Choroid plexus epithelial cell (primary cell): ENCODE measurements at places on chromosomes 2 and 18.
A peak's percentile ranks its signal among the peaks of the same experiment; 100 is the strongest.

DNA sequence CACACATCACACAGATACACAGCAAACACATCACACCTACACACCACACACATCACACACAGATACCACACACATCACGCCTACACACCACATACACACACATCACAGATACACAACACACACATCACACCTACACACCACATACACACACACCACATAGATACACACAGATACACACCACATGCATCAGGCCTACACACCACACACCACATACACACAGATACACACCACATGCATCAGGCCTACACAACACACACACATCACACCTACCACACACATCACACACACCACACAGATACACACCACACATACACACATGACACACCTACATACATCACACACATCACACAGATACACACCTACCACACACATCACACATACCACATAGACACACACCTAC, 158.8 kb downstream of the NDUFA10 start:
- DNase-seq, result no peak

GRCh38 chr2:35963357-35963756, 392.2 kb upstream of the CRIM1 start:
- DNase-seq, result no peak

GRCh38 chr2:236899950-236900640, 185.6 kb upstream of the COPS8 start:
- DNase-seq, result no peak

DNA sequence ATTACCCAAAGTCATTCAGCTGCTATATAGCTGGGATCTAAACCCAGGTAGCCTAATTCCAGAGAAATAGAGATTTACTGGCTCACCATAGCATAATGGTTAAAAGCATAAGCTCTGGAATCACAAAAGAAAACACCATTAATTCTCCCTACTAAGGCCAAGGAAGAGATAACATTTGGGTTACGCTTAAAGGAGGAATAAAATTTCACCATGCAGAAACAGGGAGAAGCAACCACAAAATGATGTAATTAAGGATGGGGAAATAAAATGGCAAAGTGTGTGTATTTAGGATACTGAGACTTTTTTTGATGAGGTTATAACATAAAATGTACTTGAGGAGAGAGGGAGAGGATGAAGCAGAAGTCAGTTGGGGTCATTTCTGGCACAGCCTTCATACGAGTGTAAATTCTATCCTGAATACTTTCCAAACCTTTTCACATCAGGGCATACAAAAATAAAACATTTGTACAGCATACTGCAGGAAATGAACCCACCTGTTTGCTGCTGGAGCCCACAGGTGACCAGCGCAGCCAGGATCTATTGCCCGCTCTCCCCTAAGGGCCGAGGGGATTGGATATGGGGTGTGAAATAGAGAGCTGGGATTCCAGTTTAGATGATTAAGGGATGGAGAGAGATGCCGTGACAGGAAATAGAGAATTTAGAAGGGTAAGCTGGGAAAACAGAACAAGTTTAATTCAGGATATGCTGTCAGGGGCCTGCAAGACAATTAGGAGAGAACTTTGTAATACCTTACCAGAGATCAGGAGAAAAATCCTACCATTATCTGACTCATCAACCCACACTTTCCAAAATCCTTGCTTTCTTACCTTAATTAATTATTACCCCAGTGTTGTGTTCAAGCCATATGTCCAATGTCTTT, 43.8 kb upstream of the SERTAD2 start:
- no peak for DNase-seq

DNA sequence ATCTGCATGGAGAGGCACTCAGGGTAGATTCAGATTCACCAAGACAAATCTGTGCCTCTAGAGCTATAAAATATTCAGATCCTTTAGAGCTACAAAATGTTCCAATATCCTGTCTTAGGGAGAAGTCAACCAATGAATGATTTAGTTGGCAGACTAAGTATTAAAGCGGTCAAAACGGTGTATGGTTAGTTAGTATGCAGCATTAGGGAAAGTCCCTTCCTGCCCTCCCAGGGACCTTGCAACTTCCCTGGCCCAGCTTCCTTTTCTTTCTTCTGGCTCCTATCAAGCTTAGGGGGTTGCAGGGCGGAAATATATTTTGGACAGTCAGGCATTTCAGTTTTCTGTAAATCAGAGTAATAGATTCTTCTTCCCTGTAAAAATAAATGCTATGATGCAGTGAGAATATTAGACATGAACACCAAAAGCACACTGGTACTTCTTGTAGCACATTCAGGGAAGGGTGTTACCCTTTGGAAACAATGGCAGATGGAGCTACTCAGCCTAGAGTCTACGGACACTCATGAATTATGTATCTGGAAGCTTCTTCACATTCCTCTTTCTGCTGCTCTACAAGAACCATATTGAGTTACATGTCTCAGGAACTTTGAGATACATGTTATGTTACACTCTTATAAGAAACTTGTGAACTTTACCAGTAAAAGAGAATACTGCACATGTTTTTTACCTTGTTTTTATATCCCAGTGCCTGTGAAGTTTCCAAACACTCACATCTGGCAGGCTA, 45.7 kb downstream of the CCDC93 start:
- DNase-seq, result no peak

DNA sequence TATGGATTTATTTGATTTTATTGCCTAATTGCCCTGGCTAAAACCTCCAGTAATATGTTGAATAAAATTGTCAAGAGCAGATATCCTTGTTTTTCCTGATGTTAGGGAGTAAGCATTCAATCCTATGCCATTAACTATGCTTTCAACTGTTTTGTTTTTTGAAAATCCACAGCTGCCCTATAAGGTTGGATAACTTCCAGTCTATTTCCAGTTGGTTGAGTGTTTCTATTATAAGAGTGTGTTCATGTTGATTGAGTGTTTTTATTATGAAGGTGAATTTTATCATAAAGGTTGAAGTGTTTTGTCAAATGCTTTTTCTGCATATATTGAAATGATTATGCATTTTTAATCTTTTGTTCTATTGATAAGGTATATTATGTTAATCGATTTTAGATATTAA, 149.9 kb upstream of the SCN7A start:
- DNase-seq, result no peak

DNA sequence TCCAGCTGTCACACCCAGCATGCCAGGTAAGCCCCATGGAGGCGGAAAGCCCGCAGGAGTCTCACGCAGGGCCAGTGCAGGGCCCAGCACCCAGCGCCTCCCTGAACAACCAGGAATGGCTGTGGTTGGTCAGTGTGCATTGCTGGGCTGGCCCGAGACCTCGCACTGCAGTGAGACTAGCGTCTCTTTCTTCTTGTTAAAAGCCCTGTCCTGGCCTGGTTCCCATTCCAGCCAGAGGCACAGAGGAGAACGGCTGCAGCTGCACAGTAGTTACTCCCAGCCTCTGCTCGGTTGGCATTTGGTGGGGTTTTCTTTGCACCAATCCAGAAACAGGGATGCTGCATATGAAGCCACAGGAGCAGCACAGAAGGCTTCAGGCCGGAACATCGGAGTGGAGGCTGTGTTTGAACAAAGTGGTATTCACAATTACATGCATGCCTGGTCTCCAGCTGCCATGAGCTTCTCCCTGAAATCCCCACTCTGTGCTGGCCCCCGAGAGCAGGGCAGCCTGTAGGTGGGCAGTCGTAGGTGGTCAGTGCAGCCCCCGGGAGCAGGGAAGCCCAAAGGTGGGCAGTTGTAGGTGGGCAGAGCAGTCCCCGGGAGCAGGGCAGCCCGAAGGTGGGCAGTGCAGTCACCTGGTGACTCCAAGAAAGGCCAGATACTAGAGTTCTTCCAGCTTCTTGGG, 163.7 kb upstream of the PXDN start:
- DNase-seq, result no peak

- peak; percentile 53 for DNase-seq
Observed at GRCh38 chr2:235864733-235865515, 303.3 kb downstream of the GBX2 start.

DNA sequence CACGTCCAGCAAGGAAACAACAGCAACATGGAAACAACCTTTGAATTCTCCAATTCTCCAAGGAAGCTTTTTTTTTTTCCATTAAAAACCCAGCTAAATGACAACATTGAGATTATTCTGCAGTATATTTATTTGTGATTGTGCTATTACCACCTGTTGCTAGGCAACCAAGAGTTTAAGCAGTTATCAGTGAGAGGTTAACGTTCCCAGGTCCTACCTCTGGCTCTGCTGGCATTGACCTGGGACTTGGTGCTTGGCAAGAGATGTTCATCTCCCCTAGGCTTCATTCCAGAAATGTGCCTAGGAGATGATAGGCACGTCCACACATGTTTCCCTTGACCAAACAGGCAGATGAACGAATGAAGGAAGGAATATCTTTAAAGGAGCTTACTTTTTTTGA, 157.0 kb downstream of the TDRD15 start:
- DNase-seq, result no peak

GRCh38 chr2:37812941-37813730, 112.0 kb upstream of the RMDN2 start:
- DNase-seq, result no peak

DNA sequence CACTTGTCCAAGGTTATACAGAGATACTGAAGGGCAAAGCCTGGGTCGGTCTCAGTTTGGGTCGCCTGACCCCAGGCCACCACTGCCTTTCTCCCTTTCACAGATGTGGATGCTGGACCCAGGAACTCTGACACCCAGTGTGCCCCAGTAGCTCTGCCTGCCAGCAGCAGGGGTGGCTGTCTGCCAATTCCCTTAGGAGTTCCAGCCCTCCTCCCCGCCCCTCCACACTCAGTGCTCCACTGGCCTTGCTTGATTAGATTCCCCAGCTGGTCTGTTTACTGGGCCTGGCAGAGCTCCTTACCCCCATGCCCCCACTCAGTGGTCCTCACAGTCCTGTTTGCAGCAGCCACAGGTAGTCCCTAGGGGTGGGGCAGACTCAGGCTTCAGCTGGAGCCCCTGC, 75.5 kb downstream of the NPAS2 start:
- DNase-seq, result no peak

DNA sequence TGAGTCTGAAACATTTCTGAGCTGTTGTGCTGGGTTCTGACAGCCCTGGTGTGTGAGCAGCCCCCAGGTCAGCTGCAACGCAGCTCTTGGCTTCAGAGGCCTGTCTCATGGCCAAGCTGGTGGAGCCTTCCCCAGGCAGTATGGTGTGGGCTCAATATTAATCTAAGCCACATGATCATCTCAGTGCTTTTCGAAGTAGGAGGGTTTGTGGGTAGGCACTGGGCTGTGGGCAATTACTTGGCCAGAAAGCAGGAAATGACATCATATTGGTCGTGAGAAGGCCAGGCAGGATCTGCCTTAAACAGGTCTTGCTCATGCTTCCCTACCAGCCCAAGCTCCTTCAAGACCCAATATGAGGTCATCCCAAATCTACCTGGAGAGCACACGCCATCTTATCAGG, 26.9 kb downstream of the LOXHD1 start:
- DNase-seq, result no peak

GRCh38 chr18:48676756-48677368, 138.0 kb downstream of the CTIF start:
- DNase-seq, result peak; percentile 59

DNA sequence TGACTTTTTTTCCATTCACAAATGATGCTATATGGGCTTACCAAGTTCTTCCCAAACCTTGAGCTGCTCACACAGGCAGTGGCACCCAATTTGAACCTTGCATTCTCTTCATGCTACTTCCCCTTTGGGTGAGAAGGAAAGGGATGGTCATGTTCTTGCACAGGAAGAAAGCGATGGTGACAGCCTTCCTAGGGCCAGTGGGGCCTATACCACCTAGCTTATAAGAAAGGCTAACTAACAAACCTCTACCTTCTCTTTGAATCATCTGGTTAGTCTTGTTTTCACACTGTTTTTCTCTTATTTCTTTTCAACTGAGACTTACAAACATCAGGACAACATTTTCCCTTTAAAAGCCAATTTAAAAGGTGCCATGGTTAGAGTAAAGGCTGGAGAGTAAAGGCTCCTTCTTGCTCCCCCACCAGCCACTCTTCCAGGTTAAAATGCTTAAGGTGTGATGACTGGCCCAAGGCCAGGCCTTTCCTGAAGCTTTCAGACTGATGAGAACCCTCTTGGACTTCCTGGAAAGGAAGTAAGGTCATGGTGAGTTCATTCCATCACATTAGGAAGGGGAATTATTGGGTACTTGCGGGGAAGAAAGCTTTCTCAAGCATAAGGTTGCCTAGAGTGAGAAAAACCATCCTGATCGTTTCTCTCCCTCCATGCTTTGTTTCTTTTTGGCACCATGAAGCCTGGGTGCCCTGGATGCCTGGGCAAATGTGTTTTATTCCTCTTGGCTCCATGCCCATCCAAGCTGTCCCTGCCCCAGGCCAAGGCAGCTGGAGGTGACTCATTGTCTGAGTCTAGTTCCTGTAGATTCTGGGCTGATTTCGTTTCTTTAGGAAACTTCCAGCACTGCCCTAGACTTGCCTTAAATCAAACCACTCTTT, 41.4 kb upstream of the ITGB6 start:
- peak; percentile 80 for DNase-seq

- peak; percentile 68 for DNase-seq
Observed at GRCh38 chr18:961644-962355, 57.1 kb downstream of the ADCYAP1 start.

GRCh38 chr2:136225950-136226835, 108.2 kb upstream of the CXCR4 start:
- DNase-seq, result no peak

DNA sequence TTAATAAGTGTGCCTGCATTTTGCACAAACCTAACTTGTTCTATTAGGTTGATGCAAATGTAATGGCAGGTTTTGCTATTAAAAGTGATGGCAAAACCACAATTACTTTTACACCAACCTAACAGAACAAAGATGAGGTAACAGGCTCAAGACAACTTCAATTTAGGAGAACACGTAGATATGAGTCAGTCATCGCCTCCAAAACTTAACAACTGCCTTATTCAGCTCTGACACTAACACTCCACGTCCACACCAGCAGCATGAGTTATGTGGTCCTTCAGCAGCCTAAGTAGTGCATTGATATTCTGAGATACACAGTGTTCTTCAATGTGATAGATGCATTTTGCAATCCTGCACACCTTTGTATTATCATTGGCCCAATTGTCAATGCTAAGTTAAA, 1175.1 kb upstream of the ACVR2A start:
- DNase-seq, result no peak

DNA sequence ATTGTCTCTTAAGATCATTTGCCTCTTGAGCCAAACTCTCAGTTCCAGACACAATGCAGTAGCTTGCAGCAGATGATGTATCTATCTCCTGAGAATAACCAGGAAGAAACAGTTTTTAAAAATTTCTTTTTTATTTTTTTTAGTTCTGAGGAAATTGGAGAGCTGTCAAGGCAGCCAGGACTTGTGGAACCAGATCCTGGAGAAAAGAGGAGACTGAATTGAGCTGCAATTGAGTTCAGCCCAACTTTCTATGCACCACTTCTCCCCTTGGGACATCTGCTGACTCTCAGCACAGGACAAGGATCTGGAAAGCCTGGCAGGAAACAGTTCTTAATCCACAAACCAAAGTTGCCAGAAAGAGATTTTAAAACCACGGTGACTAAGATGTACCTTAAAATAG, 13.5 kb upstream of the CSRNP3 start:
- DNase-seq, result no peak

DNA sequence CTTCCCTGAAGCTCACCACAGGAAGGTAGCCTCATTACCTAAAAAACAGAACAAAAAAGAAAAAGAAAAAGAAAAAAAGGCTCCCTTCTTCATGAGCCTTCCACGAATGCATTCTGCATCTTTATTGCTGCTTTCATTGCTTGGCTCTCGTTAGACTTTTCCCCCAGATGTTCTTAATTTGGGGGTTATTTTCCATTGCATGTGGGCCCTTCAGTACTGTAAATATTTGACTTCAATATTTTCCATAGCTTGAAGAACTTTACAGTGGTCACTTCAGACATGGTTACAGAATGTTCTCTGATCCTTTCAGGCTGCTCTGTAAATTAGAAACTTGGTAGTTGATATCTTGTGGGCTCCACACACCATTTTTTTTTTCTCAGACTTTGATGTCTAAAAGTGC, 65.6 kb upstream of the COPS8 start:
- no peak for DNase-seq
